Fibroblast of villous mesenchyme (primary cell): ENCODE measurements at places on chromosomes 5 and 9. TPM values are rescaled to one million over a fixed set of nuclear protein-coding genes. Genes with fewer than 3 reads are reported as not detected.

Gene TMEM252
- not detected in 2 replicates for total RNA-seq

Gene HSD17B3
- not detected in 2 replicates for total RNA-seq

Gene DND1
- total RNA-seq, result 0.32 TPM in 1 of 2 replicates, not detected in the other

GRCh38 chr9:123776708-123777537 lies 153.0 kb downstream of the DENND1A start:
- no peak for DNase-seq

DNA sequence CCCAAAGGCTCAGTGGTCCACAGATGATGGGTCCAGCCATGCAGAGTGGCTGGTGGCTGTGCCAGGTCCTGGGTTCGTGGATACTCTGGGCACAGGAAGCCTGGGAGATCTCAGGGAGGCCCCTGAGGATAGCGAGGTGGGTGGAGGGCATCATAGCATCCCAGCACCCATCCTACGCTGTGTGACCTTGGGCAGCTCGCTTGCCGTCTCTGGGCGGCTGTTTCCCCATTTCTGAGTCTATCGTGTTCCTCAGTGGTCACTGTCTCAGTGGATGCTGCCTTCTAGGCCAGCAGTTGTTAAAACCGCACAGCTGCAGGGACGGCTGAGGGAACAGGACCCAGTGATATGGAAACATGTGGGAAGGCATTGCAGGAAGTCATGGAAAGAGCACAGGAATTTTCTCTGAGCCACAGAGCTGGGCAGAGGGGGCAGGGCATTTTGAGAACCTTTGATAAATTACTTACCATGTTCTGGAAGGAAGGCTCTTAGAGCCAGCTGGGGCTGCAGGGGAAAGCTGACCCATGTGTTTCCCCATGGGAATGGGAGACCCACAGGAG lies 86.4 kb upstream of the COL5A1 start:
- peak; percentile 89 for DNase-seq

- no peak for DNase-seq
These were observed 590.4 kb upstream of the WWC1 start for GRCh38 chr5:167701051-167701450.

DNA sequence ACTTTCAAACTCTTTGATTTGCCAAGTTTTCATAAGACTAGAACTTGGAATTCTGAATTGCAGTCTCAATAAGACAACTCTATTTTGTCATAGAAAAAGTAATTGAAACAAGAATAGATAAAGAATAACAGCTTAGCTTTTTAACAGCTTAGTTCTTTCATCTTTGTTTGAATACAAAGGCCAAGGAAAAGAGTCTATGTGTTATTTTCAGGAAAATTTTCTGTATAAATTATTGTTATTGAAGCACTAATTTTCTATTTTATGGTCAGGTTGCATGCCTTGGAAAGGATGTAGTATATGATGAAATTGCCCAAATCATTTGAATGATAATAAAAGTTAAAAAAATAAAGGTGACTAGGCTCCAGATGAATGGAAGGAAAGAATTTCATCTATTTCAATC lies 25.2 kb upstream of the SPRY4 start:
- DNase-seq, result no peak

DNA sequence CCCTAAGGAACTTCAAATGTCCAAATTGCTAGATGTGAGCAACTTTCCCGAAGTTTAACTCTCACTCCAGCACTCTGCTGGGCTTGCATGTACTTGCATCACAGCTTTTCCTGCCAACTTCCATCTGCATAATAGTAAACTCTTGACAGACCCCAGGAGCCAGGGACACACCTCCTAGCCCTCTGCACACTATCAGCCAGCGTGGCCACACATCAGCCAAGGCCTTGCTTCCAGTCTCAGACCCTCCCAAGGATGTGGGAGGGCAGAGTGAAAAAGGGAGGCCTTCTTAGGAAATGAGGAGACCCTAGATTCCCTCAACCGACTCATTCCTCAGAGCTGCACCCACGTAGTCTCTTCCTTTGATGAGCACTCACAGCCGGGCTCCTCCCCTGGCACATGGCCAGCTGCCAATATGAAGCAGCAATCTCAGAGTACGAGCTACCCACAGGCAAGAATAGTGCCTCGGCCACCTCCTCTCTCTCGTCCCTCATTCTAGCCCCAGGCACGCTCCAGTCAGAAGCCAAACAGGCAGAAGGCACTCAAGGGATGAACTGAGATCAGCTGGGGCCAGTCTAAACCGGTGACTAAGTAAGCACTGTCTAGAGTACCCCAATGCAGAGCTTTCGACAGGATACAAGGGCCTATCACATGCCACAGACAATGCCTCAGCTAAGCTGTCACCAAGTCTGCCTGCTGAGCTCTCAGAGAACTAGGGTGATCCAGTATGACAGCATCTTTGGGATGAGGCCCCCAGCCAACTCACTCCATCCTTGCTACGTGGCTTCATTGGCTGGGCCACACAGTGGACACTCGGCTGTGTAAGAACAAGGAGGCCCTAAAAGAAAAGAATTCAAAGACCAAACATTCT lies 2.3 kb downstream of the P4HA2 start:
- DNase-seq, result peak; percentile 94

GRCh38 chr5:112239996-112240395 lies 179.1 kb downstream of the EPB41L4A start:
- no peak for DNase-seq
